ENCODE measurements at places on chromosomes 5 and 9.

GRCh38 chr9:123375469-123376132 lies 19.6 kb downstream of the CRB2 start:
- no peak for DNase-seq

DNA sequence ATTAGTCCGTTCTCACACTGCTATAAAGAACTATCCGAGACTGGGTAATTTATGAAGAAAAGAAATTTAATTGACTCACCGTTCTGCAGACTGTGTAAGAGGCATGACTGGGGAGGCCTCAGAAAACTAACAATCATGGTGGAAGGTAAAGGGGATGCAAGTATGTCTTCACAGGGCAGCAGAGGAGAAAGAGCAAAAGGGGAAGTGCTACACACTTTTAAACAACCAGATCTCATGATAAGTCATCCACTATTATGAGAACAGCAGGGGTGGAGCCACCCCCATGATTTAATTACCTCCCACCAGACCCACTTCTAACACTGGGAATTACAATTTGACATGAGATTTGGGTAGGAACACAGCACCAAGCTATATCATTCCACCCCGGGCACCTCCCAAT lies 26.6 kb downstream of the FST start:
- no peak for DNase-seq

GRCh38 chr9:98929895-98930341 lies 13.8 kb upstream of the COL15A1 start:
- no peak for DNase-seq

- DNase-seq = no peak
These were observed 7.5 kb downstream of the ADAMTS13 start for GRCh38 chr9:133429641-133430161.

DNA sequence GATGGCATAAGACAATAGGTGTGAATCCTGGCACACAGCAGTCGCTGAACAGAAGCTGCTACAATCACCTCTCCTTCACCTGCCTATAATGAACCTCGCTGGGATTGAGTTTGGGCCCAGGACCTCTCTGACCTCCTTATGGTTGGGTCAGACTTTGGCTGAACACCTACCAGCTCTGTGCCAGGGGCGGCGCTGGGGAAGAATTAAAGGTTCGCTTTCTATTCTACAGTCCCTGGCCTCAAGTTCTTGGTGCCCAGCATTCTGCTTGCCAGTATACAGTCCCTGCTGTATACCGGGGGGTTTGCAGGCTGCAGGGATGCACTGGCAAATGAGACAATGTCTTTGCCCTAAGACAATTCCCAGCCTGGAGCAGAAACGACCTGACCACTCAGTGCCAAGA lies 895 bp upstream of the STRBP start:
- no peak for DNase-seq

- no peak for DNase-seq
These were observed 48.3 kb downstream of the ATPSCKMT start for GRCh38 chr5:10201223-10201868.

- no peak for DNase-seq
These were observed 566.7 kb downstream of the CCDC171 start for GRCh38 chr9:16119261-16120230.

DNA sequence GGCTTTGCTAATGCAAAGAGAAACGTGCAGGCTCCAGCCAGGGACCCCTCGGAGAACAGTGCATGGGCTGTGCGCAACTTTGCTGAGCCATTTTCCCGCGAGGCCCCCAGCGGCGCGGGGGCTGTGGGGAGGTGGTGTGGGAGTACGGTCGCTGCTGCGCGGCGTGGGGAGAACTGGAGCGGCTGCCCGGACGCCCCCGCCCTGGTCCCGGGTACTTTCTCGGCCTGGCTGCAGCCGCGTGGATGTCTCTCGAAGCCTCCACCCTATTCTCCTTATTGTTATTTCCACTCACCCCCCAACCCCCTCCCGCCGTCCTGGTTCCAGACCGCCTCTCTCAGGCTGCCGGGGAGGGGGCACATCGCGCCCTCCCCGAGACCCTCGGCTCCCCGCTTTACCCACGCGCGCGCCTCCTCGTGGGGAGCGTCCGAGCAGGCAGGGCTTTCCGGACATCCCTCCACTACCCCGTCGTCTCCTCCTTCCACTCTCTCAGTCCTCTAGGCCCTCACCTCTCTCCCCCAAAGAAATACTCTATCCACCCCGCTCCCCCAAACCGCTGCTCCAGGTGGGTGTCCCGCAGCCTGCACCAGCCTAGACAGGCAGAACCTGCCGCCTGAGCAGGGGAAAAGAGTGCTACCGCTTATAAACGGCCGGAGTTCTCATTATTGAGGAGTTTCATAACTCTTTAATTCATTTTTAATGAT lies 68.6 kb upstream of the TBCA start:
- no peak for DNase-seq

DNA sequence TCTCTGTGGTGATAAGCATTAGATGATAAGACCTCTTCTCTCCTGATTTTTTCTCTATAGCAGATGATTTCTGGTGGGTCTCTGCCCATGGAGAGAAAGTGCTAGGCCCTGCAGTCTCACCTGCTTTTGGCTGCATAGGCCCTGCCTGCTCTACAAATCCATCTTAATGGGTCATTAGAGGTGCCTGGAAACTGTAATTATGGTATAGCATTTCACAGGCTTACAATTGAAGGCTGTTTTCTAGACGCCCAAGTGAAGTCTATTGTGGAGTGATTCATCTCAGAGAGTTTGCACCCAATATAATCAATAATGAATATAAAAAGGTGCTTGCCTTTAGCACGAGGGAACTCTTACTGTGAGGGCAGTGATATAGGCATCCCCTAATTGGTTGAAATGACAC lies 33.8 kb downstream of the NEUROG1 start:
- no peak for DNase-seq

DNA sequence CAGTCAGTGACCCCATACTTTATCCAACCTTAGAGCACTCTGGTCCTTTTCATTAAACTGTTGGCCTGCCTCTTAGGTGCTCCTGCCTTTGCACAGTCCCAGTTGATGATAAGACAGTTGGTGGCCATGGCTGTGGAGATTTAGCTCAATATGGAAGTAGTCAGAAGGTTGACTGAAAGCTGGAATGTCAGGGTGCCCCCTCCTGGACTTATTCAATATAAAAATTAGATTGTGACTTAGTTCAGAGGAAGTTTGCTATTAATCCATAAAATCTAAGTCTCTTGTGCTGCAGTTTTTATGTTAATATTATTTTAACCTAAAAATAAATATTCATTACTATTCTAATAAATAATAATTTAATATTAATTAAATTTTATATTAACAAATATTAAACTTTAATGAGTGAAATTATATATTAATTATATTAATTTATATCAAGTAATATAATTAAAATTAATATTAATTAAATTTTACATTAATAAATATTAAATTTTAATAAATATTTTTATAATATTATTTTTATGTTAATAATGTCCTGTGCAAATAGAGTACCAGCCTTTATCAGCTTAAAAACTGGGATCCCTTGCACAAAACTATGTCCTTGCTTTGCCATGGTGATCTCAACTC lies 77.7 kb upstream of the ADAMTSL1 start:
- no peak for DNase-seq

DNA sequence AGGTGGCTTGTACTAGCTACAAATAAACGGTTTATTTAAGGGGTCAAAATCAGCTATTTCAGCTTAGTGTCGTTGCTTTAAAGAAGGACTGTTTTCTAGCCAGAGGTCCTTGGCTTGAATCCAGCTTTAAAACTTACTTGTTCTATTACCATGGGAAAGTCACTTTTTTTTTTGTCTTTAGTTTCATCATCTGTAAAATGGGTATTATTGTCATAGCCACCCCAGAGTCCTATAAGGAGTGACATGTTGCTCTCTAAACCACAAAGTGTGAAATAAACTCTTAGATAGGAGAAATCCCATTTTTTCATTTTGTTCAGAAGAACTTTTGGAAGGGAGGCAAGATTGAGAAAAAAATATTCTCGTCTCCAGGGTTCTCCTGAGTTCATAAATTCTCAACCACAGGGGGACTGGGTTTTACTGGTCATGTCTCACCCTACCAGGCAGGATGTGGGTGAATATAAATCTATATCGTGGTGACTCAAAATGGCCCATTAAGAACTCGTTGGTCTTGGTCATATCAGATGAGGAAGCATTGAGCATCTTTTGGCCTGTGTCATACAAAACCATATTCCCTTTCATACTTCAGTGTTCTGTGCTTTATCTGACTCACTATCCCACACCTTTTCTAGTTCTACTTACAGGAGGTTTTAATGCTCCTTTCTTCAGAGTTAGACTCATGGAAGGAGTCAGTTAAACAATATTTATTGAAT lies 202.7 kb upstream of the NR3C1 start:
- no peak for DNase-seq

DNA sequence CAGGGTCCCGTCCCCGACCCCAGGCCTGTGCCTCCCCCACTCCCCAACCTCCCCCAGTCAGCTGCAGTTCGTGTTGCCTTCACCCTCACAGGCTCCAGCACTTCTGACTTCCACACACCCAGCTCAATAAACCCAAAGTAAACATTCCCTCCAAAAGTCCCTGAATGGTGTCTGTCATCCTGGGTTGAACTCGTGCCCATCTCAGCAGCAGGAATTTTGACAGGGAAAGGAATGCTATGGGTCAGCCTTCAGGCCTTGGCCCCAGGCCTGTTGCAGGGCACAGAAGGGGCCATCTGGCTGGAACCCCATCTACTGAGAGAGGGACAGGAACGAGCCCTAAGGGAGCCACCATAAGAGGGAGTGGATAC lies 29.6 kb upstream of the CNOT6 start:
- DNase-seq = no peak

- peak; percentile 10 for DNase-seq
These were observed 18.4 kb upstream of the CNTLN start for GRCh38 chr9:17116400-17116837.

- no peak for DNase-seq
These were observed 229.6 kb downstream of the GLIS3 start for GRCh38 chr9:4070266-4070665.

DNA sequence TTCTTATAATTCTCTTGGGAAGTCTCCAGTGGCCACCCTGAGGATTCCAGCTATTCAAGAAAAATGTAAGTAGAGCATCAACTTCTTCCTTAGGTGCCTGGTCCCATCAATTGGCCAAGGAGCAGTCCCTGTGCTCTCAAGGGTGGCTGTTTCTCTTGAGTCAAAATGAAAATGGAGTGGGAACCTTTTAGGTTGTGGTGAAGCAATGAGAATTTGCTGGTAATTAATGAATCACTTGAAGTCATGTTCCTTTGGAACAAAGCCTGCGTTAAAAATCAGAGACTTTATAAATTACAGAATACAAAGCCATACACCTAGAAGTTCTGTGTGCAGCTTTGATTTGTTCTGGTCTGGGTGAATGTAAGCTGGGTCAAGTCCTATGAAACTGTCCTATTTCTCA lies 48.9 kb downstream of the IL31RA start:
- DNase-seq = no peak

- no peak for DNase-seq
These were observed 60.3 kb upstream of the PTGER4 start for GRCh38 chr5:40619421-40619820.

DNA sequence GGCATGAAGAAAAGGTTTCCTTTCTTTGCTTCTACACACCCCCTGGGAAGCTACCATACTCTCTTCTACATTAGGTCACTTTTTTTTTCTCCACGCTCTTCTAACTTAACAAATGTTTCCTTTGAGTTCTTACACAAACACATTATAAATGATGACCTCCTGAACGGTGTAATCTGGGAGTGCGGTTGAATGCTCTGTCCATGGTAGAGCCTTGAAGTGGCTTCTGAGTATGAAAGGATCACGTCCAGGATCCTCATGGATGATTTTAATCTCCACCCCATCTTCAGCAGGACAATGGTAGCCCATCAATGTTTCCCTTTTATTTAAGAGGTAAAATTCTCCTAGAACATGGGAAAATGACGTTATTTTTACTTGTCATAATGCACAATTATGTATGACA lies 587.3 kb downstream of the SEMA5A start:
- no peak for DNase-seq

DNA sequence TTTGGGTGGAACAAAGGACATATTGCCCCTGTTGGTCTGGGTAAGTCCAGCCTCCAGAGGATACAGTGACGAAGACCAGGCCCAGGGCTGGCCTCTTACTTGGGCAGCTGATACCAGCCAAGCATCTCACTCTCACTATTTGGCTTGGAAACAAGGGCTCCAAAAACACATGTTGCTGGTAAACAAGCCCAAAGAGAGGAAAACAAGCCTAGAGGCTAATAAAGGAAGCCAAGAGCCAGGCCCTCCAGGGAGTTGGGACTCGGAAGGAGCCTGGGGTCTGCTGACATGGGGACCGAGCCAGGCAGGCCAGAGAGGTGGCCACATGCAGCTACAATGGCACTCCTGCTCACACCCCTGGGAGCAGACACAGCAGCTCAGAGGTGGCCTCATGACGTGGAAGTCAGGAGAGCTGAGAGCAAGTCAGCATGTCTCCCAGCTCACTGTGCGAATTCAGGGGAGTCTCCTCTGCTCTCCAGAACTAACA lies 5.7 kb downstream of the SPARC start:
- no peak for DNase-seq

GRCh38 chr9:14813336-14814248 lies 91.1 kb upstream of the CER1 start:
- DNase-seq = no peak

DNA sequence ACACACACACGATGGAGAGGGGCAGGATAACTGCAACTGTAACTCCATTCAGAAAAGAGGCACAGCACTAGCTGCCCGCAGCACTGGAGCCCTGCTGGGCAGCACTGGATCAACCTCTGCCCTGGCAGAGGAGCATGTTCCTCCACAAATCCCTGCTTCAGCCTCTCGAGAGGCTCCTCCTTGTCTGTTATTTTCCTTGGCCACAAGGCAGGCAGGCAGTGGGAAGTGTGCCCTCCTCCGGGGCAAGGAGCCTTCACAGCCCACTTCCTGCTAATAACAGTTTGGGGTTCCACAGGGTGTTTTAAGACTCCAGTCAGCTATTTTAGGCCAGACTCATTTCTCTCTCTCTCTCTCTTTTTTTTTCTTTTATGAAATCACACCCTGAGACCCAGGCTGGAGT lies 11.8 kb downstream of the FXN start:
- no peak for DNase-seq

DNA sequence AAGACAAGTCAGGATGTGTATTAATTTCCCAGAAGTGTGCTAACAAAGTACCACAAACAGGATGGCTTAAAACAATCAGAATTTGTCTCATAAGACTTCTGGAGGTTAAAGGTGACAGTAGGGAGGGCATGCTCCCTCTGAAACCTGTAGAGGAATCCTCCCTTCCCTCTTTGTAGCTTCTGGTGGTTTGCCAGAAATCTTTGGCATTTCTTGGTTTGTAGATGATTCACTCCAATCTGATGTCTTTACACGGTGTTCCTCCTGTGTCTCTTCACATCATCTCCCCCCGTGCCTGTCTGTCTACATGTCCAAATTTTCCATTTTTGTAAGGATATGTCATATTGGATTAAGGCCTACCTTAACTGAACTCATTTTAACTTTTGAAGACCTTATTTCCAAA lies 471.5 kb downstream of the ZNF608 start:
- no peak for DNase-seq

- DNase-seq = no peak
These were observed 311.4 kb upstream of the ITGA1 start for GRCh38 chr5:52476346-52476745.

DNA sequence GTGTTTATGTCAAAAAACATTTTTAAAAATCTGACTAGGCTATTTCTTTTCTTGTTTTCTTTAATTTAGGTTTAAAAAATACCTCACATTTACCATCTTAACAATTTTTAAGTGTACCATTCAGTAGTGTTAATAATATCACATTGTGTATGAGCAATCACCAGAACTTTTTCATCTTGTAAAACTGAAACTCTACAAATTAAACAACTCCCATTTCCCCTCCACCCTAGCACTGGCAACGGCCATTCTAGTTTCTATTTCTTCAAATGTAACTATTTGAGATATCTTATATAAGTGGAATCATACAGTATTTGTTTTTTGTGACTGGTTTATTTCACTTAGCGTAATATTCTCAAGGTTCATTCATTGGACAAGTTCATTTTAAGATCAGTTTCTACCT lies 27.7 kb downstream of the PLCXD3 start:
- no peak for DNase-seq

Measured in hematopoietic multipotent progenitor cell treated with erythropoietin and hydrocortisone succinate and interleukin-3 and kit ligand, for 17 days (in vitro differentiated cells).